ENCODE measurements at places on chromosomes 5 and 9. TPM values are rescaled to one million over a fixed set of nuclear protein-coding genes. Genes with fewer than 3 reads are reported as not detected.

GRCh38 chr9:82466616-82467260 is 478.2 kb downstream of the SPATA31D1 start:
- DNase-seq: no peak

GRCh38 chr5:142720641-142721271 is 34.9 kb upstream of the FGF1 start:
- DNase-seq: no peak

DNA sequence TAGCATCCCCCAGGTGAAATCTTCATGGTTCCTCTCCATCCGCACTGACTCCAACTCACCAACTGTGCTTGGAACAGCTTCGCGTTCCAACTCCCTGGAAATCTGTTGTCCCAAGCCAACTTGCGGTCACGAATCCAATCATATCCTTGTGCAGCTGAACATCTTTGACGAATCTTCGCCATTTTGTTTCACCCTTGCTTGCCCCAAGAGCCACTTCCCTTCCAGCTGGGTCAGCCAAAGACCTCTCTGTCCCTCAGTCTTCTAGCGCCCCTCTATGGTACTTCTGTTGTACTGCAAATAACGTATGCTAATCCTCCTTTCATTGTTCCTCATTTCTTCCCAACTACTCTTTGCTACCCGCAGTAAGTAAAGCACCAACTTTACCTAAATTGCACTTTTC is 61.0 kb upstream of the TARS1 start:
- DNase-seq: no peak

DNA sequence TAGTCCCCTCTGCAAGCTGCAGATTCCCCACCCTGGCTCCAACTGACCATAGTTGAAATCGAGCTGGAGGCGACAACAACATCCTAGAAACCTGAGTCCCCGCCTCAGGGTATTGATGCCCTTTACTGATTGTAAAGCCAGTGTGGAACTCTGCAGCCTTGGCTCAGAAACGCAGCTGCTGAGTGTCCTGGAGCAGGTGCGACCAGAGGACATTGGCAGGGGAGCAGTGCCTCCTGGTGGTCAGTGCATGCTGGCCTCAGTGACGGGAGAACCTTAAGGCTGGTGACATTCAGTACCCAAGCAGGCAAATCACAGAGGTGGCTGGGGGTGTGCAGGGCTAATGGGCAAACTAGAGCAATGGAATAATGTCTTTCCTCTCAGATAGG is 20.4 kb upstream of the ZNF354B start:
- DNase-seq: no peak

URM1 gene
- total RNA-seq: 37.5 TPM

SPATA31A3 gene
- total RNA-seq: not detected

CBY3 gene
- total RNA-seq: not detected

All from ascending aorta (tissue), 2 donors.